PC-9 (cell line): ENCODE measurements at places on chromosomes 6 and 20.

GRCh38 chr6:125114248-125114858, 39.2 kb upstream of the TPD52L1 start:
- DNase-seq: peak; percentile 57

- DNase-seq: no peak
Measured at GRCh38 chr6:108837236-108837971, 10.8 kb upstream of the ARMC2 start.

DNA sequence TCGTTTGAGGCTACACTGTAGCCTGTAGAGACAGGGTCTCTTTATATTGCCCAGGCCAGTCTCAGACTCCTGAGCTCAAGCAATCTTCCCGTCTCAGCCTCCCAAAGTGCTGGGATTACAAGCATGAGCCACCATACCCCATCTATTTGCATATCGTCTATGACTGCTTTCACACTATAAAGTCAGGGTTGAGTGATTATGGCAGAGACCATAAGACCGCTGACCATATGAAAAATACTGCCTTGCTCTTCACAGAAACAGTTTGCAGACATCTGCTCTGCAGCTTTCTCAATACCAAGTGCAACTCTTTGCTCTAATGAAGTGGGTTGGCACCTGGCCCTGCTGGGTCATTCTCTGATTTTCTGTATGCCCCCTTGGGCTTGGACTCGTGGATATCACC, 79.5 kb upstream of the PAK5 start:
- no peak for DNase-seq

DNA sequence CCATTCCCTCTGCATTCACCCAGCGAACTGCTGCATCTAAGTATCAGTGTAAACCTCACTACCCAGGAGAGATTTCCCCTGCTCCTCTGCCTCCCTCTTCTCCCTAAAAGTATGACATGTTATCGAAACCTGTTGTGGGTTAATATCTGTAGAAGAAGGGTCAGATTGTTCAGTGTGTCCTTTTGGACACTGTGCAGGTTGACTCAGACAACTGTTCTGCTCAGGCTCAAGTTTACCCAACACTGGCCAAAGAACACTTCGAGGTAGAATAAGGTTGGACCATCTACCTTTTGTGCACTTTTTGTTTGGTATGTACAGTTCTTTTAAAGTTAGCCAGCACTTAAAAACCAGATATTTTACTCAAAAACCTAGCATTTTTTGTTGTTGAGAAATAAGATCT, 4.6 kb downstream of the NT5DC1 start:
- no peak for DNase-seq

GRCh38 chr6:162154001-162154400, 573.6 kb downstream of the PRKN start:
- DNase-seq: no peak

GRCh38 chr6:72930556-72931132, 294.7 kb downstream of the KHDC1L start:
- no peak for DNase-seq

GRCh38 chr6:21845018-21845417, 251.5 kb downstream of the SOX4 start:
- no peak for DNase-seq

DNA sequence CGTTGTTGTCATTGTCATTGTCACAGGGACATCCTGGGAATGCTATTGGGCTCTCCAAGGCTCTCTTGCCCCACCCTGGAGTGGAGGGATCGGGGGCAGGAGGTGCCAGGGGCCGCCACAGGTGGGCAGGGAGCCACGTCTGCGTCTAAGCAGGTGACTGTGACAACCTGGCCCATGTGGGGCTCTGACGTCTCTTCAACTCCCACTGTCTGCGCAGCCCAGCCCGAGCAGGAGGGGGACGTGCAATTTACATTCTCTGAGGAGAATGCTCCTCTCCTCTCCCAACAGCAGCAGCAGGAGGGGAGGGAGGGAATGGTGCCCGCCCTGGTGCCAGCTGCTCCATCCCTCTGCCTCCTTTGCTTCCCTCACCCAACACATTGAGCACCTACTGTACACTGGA, 50.1 kb downstream of the GRM4 start:
- no peak for DNase-seq

GRCh38 chr6:10391299-10391630, 23.6 kb downstream of the TFAP2A start:
- DNase-seq: no peak
